ENCODE measurements at places on chromosomes 7 and 10. TPM values are rescaled to one million over a fixed set of nuclear protein-coding genes. Genes with fewer than 3 reads are reported as not detected.

GRCh38 chr7:139901056-139901795 is 72.2 kb downstream of the TBXAS1 start:
- DNase-seq = no peak

GRCh38 chr7:123666492-123666891 is 10.8 kb downstream of the LMOD2 start:
- no peak for DNase-seq

The ASB15 gene
- not detected for total RNA-seq

GRCh38 chr7:44867073-44867995 is 18.0 kb downstream of the PURB start:
- no peak for DNase-seq

- no peak for DNase-seq
Measured at GRCh38 chr7:20708896-20709295, 77.8 kb downstream of the SP8 start.

The MACROH2A2 gene
- total RNA-seq = 2.2 TPM

The LLCFC1 gene
- not detected for total RNA-seq

DNA sequence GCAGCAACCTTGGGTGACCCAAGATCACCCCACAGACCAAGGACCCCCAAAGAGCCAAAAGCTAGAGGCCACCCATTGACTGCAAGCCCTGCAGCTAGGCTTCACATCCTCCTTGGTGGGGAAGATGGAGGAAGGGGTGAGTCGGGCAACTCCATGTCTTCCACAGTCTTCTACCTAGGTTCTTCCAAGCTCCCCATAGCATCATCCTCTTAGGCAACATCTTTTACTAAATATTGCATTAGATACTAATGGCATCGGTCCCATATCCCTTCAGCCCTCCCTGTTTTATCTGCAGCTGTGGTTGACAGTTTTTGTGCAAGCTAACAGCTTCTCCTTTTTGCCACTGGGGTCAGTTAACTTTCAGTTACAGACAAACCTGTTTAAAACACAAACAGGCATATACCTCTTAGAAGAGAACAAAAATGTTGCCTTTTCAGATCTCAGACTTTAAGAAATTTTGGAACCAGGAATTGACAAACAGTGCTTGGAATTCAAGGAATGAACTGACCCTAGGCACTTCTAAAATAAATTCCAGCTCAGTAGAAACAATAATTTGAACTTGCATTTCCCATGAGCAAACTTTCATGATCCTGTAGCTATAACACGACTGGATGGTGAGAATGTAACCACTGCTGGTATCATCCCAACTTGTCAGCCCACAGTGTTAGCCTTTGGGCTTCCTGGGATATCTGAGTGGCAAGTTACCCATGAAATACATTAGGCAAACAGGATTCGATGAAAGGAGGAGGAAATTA is 33.9 kb upstream of the MSMB start:
- no peak for DNase-seq

GRCh38 chr7:112572669-112573301 is 92.0 kb downstream of the LSMEM1 start:
- no peak for DNase-seq

GRCh38 chr7:115533785-115534184 is 496.8 kb downstream of the TFEC start:
- no peak for DNase-seq
